NCI-H2227 treated with DMSO at 0.1 percent for 48 hours (cell line): ENCODE measurements at places on chromosomes 11 and 22.

GRCh38 chr11:94201004-94201465 lies 72.4 kb downstream of the PANX1 start:
- DNase-seq = no peak

- no peak for DNase-seq
Observed at GRCh38 chr11:69922596-69923111, 103.4 kb upstream of the FGF3 start.

- no peak for DNase-seq
Observed at GRCh38 chr11:1483445-1483961, 3.1 kb downstream of the MOB2 start.

GRCh38 chr11:11084337-11084736 lies 226.5 kb upstream of the ZBED5 start:
- no peak for DNase-seq

GRCh38 chr11:83172551-83172950 lies 15.6 kb downstream of the PCF11 start:
- no peak for DNase-seq

- DNase-seq = no peak
Observed at GRCh38 chr11:71283971-71284441, 31.6 kb upstream of the SHANK2 start.

DNA sequence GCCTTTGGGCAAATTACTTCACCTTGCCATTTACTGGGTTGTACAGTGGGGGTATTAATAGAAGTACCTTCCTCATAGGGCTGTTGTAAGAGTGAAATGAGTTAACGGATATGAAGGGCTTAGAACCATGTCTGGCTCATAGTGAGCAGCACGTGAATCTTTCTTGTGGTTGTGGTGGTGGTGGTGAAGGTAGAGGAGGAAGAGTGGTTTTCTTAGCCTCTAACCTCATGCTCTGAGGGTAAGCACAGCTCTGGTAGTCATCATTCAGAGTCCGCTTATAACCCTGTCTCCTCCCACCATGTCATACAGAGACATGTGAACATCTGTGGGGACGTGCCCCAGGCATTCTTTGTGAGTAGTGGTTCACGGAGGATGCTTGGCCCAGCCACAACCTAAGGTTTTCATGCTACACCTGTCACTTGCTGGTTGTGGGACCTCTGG lies 43.6 kb downstream of the TEAD1 start:
- no peak for DNase-seq

DNA sequence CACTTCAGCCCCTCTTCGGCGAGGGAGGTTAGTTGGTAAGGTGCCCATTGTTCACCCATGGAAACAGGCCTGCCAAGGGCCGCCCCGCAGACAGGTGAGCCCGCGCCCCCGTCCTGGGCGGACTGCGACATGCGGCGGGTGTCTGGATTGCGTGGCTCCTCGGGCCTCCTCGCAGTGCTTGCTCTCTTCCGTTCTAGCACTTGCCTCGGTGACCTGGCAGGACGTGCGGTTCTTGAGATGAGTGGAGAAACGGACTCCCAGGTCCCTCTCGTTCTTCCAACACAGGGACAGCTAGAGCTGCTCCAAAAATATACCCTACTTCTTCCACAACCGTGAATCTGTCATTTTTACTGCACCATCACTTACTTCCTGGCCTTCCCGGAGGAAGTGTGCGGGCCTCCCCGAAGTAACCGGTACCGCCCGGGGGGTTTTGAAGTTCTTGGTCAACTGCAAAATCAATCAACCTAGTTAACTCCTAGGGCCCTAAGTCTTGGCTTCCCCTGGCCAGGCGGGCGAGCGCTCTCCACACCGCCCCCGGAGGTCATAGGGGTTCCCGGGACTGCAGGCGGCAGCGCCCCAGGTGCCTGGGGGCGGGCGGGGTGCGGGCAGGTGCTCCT lies 745 bp upstream of the ZBTB44 start:
- DNase-seq = no peak

DNA sequence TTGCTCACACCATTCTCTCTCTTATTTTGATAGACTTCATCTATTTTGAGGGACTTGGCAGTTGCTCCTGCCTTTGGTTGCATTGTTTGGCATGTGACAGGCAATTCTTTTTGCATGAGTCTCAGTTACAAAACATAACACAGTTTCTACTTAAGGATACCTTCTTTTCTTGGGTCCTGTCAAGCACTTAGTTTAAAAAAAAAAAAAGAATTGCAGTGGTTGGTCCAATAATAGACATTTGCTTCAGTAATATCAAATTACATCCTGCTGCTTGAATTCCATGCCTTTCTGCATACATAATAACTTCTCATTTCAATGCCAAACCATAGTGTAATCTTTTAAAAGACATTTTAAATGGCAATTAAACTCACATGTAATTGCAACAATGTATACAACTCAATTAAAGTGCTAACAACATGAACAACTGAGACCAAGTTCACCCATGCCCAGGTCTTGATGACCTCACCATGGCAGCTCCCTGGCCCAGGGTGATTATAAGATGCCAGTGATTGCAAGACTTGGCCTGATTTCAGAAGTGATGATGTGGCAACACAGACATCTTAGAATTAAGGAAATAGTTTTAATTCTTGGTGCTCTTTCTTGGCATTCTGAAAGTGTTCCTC lies 32.2 kb upstream of the PLET1 start:
- no peak for DNase-seq

DNA sequence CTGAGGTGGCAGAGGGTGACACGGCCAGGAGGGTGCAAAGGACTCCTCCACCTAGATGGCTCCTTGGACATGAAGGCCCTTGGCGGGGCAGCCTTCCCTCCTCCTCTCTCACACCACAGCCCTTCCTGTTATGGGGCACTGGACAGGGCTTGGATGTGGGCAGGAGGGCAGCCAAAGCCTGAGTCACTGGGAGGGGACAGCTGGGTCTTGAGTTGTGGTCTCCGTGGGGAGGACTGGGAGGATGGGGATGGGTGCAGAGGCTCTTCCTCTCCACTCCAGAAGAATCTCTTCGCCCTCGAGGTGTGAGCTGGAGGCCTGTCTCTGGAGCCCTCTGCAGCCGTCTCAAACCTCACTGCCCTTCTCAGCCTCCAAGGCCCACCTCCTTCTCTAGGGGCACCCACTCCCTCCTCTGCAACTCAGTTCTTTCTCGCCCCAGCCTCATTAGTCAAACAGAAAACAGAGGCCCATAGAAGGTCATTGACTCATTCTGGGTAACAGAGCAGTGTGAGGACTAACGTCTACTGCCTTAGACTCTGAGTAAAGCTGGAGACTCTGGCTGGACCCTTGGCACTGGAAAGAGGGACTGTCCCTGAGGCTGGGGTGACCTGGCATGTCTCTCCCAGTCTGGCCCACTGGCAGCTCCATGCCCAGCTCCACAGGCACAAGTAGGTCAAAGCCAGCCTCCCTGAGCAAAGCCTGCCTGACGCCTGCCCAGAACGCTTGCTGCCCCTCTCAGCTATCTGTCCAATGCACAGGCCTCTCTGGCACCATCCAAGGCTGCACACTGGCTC lies 47.5 kb upstream of the CDON start:
- no peak for DNase-seq

DNA sequence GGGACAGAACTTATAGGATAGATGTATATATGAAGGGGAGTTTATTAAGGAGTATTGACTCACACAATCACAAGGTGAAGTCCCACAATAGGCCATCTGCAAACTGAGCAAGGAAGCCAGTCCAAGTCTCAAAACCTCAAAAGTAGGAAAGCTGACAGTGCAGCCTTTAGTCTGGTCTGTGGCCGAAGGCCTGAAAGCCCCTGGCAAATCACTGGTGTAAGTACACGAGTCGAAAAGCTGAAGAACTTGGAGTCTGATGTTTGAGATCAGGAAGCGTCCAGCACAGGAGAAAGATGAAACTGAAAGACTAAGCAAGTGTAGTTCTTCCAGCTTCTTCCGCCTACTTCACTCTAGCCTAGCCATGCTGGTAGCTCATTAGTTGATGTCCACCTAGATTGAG lies 799.6 kb upstream of the ARHGAP42 start:
- DNase-seq = no peak

DNA sequence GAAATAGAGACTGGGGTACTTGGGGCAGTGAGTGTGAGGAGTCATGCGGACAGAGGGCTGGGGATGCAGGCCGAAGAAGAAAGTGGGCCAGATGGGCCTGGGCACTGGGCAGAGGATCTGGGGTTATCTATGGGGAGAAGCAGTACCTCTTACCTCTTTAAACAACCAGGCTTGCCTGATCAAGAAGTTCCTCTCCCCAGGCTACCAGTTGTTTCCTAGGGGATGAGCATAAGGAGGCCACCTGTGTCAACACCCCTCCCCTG lies 98.4 kb upstream of the PITPNB start:
- no peak for DNase-seq
